AG04449 (cell line): ENCODE measurements at places on chromosomes 6 and 20.

- no peak for DNase-seq
These were observed 44.2 kb upstream of the SCRT2 start for GRCh38 chr20:719816-720215.

DNA sequence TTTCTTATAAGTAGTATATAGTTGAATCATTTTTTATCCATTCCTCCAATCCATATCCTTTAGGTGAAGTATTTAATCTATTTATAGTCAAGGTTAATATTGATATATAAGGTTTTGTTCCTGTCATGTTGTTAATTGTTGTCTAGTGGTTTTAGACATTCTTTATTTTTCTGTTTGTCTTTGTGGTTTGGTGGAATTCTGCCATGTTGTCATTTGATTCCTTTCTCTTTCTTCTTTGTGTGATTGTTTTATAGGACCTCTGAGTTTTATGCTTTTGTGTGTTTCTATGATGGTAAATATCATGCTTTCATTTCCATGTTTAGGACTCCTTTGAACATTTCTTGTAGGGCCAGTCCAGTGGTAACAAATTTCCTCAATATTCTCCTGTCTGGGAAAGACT, 450.3 kb upstream of the BTBD3 start:
- no peak for DNase-seq

- DNase-seq = no peak
These were observed 23.3 kb downstream of the ATXN1 start for GRCh38 chr6:16737925-16738324.

DNA sequence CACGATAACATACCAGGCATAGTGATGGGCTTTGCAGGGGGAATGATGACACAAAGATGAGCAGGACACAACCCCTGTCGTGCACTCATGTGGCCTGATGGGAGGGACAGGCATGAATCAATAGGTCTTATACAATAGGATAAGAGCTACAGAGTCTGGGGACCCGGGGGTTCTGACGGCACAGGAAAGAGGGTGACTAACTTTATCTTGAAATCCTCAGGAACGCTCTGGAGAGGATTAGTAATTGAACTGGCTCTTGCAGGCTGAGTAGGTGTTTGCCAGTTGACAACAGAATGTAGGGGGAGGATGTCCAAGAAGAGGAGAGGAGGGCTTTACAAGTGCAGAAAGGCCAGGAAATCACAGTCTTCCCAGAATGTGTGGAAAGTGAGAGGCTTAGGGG, 219.9 kb upstream of the ECI2 start:
- peak; percentile 80 for DNase-seq

DNA sequence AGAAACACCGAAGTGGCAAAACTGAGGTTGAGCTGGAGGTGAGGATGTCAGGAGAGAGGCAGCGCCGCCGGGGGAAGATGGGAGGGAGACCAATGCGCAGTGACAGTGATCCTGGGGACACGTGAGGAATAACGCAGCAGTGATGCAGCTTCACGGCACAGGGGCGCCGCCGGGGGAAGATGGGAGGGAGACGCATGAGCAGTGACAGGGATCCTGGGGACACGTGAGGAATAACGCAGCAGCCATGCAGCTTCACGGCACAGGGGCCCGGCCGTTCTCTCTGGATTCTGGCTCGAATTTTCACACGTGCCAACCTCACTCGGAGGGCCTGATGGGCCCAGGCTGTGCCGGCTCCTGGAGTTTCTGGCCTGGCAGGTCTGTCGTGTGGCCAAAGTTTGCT, 94.7 kb downstream of the SMOC2 start:
- DNase-seq = no peak

DNA sequence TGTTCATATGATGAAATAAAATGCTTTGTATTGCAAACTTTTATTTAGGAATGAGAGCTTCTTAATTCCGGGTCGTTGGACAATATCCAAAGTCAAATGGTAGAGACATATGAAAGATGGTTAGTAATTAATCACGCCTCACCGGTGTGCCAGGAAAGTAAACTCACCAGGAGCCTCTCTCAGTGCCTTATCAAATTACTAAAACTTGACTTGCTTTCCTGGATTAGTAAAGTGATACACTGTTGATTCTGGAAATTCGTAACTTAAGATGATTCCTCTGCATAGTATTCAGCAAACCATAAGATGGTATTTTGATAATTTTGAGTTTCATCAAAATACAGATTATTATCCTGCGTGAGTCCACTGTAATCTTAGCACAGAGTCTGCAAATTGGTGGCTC, 115.2 kb downstream of the PAX1 start:
- DNase-seq = no peak

GRCh38 chr6:147149092-147149491, 55.1 kb upstream of the STXBP5 start:
- DNase-seq = no peak

- DNase-seq = no peak
These were observed 22.5 kb downstream of the ADA start for GRCh38 chr20:44629017-44629385.

DNA sequence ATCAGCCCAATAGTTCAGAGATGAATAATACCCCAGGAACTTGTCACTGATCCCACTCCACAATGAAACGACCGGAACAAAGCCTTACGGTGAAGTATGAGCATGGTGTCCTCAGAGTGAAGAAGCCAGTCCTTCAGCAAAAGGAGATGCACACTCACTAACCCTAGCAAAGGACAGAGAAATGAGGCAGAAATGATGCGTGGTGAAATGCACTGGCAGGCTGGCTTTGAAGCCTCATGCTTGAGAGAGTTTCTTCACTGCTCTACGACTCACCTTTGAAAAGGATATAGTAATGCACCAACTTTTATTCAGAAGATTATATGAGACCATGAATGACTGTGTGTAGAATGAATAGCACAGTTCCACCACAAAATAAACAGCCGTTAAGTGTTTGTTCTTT, 74.8 kb downstream of the PHACTR1 start:
- DNase-seq = no peak

DNA sequence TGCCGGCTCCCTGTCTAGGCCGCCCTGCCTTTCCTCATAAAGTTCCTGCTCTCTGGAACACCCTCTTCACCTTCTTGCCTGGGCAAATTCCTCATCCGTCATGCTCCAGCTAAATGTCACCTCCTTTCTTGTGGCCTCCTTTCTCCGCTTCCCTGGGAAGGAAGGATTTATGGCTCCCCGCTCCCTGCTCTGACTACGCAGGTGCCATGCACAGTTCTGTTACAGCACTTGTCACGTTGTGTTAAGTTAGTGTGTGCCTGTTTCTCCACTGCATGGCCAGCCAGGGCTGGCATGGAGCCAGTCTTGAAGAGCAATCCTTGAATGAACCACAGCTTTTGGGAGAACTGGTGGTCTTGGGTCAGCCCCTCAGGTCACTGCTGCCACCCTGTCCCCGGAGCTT, 61.7 kb downstream of the CD40 start:
- no peak for DNase-seq

- no peak for DNase-seq
These were observed 659.0 kb upstream of the HS3ST5 start for GRCh38 chr6:115001731-115002350.

GRCh38 chr20:60139663-60140446, 181.6 kb downstream of the CDH26 start:
- DNase-seq = no peak

DNA sequence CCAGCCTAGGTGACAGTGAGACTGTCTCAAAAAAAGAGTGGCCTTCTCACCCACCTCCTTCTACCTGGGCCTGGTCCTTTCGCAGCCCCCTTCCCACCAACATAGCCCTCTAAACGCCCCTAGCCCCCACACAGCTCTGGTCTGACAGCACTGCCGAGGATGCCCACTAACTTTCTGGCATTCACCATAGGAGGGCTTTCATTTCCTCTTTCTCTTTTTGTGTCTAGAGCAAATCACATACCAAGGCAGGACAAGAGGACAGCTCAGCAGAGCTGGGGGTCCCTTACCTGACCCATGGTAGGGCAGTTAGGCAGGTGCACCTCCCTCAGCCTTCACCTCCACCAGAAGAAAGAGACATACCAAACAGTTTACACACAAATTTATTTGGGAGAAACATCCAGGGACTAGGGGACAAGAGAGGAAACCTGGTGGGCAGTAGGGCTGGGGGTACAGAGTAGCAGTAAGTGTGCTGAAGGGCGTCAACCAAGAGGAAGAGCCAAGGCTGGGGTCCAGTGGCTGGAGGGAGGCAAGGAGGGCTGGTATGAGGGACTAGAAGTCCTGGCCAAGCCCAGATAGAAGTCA, 4.5 kb downstream of the LY6G5C start:
- no peak for DNase-seq

- no peak for DNase-seq
These were observed 36.0 kb downstream of the DNAH8 start for GRCh38 chr6:38750968-38751615.

DNA sequence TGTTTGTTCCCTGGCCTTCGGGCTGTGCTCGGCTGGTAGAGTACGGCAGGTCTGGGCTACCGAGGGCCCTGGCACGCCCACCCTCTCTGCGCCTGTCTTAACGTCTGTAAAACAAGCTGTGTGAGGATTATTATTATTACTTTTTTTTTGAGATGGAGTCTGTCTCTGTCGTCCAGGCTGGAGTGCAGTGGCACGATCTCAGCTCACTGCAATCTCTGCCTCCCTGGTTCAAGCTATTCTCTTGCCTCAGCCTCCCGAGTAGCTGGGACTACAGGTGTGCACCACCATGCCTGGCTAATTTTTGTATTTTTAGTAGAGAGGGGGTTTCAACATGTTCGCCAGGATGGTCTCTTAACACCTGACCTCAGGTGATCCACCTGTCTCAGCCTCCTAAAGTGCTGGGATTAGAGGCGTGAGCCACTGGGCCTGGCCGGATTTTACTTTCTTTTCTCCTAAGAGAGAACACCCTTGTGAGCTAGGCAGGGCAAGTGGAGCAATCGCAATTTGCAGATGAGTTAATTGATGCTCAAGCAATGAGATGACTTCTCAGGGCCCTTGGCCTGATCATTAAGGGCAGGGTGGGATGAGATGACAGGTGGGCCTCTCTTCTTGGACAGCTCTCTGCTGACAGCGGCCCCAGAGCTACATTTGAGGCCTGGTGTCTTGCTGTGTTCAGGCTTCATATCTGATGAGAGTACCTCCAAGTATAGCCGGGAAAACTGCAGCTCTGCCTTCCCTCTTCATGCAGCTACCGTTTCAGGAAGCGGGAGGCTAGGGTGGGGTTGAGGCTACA, 859 bp upstream of the SMIM29 start:
- DNase-seq = no peak

DNA sequence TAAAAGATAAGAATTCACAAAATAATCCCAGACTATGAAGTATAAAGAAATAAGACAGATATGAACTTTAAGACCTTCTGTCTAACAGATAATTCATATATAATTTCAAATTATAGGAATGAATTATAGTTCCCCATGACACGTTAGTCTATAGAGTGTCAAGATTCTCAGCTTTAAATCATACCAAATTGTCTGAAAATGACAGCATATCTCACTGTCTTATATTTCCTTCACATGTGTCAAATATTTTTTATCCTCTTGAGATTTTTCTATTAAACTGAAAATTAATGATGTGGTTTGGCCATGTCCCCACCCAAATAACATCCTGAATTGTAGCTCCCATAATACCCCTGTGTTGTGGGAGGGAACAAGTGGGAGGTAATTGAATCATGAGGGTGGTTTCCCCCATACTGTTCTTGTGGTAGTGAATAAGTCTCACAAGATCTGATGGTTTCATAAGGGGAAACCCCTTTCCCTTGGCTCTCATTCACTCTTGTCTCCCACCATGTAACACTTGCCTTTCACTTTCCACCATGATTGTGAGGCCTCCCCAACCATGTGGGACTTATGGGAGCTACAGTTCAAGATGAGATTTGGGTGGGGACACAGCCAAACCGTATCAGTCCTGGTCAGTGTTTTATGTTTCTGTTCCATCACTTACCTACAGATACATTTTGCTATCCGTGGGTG, 825.3 kb upstream of the GJE1 start:
- no peak for DNase-seq

GRCh38 chr6:16802071-16802470, 40.8 kb upstream of the ATXN1 start:
- no peak for DNase-seq

- no peak for DNase-seq
These were observed 119.0 kb downstream of the EYA2 start for GRCh38 chr20:47013606-47014005.

GRCh38 chr6:32070814-32071543, 32.8 kb downstream of the CYP21A2 start:
- no peak for DNase-seq

DNA sequence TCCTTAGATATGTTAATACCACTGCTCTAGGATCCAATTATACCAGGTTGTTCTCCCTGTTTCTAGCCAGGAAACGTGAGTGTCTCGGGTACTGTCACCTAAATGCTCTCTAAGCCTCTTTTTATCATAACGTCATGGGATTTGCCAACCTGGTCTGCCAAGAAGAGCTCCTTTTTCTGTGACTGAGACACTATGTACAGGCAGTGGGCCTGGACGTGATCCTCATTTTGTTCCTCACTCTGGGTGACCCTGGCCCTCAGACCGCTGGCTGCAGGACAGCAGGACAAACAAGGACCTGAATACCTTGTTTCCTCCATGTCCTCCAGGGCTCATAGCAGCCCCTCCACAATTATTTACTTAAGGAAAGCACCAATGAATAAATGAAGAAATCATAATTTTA, 69.1 kb downstream of the CD164 start:
- no peak for DNase-seq

DNA sequence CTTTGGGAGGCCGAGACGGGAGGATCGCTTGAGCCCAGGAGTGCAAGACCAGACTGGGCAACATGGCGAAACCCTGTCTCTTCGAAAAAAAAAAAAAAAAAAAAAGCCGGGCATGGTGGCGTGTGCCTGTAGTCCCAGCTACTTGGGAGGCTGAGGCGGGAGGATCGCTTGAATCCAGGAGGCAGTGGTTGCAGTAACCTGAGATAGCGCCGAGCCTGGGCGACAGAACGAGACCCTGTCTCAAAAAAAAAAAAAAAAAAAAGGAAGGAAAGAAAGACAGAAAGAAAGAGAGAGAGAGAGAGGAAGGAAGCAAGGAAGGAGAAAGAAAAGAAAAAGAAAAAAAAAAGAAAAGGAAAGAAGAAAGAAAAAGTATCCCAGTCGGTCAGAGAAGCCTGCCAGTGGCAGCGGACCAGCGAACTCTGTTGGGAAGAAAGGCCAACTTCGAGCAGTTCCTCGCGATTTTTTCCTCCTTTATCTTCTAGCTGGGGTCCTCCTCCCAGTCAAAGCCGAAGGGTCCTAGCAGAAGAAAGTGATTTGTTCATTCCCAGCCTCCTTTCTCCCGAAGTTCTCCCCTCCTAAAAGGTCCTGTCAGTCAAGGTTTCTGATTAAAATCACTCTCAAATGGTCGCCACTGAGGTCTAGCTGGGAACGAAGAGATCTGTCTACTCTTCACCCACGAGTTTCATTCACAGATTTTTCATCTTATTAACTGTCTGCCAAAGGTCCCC, 2.4 kb upstream of the SYCP2L start:
- no peak for DNase-seq

GRCh38 chr20:63950701-63951397, 5.4 kb downstream of the UCKL1 start:
- DNase-seq = no peak

DNA sequence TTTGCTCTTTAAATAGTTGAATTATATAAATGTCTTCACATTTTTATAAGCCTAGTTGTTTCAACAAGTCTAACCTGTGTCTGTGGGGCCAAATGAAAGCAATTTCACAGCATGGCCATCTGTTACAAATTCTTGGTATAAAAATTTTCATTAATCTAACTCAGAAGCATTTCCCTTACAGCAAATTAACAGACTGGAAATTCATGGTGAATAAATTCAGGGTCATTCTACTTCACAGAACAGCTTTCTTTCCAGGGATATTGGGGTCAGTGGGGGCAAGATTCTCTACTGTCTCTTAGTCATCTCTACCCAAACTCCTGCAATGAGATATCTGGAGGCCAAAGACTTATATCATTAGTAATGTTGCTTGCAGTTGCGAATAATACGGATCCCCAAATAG, 352.1 kb downstream of the MMUT start:
- DNase-seq = no peak
